ENCODE measurements at places on chromosomes 5 and 9.

GRCh38 chr9:130407916-130408663 lies 36.7 kb upstream of the ASS1 start:
- no peak for DNase-seq

- peak; percentile 15 for DNase-seq
These were observed 159.5 kb downstream of the GNA14 start for GRCh38 chr9:77488439-77489126.

GRCh38 chr5:68757626-68758212 lies 336.1 kb upstream of the SLC30A5 start:
- DNase-seq = no peak

GRCh38 chr5:93071710-93072109 lies 509.3 kb downstream of the NR2F1-AS1 start:
- DNase-seq = no peak

- peak; percentile 92 for DNase-seq
These were observed 91.2 kb upstream of the CHD1 start for GRCh38 chr5:99019812-99020697.

GRCh38 chr9:73325983-73326382 lies 174.3 kb downstream of the ANXA1 start:
- DNase-seq = no peak

DNA sequence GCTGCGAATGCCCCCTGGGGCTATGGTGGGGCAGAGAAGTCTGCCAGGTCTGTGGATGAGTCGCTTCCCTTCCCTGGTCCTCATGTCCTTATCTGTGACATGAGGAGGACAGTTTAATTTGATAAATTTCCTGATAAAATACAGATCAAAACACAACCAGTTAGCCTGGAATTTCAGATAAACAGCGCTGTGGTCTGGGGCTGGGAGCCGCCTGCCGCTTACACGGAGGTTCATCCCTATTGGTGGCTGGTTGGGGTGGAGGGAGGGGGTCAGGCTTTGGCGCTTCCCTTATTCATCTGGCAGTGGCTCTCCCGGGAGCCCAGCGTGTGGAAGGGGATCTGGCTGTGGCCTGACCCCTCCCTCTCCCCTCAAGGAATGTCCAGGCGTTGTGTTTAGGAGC lies 17.9 kb downstream of the CRB2 start:
- no peak for DNase-seq

DNA sequence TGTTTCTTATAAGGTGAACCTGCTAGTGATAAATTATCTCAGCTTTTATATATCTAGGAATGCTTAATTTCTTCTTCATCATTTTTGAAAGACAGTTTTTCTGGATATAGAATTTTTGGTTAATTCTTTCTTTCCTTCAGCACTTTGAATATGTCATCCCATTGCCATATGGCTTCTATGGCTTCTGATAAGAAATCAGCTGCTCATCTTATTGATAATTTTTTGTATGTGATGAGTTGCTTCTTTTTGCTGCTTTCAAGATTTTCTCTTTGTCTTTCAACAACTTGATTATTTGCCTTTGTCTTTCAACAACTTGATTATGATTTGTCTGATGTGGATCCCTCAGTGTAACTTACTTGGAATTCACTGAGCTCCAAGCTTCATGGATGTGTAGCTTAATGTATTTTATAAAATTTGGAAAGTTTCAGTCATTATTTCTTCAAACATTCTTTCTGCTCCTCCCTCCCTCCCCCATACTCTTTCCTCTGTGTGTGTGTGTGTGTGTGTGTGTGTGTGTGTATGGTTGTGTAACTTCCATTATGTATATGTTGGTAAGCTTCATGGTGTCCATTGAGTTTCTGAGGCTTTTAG lies 243.9 kb downstream of the TLE1 start:
- no peak for DNase-seq

Data from HT1080 (cell line).